ENCODE measurements at places on chromosomes 7 and 10. TPM values are rescaled to one million over a fixed set of nuclear protein-coding genes. Genes with fewer than 3 reads are reported as not detected.
A peak's percentile ranks its signal among the peaks of the same experiment; 100 is the strongest.

DNA sequence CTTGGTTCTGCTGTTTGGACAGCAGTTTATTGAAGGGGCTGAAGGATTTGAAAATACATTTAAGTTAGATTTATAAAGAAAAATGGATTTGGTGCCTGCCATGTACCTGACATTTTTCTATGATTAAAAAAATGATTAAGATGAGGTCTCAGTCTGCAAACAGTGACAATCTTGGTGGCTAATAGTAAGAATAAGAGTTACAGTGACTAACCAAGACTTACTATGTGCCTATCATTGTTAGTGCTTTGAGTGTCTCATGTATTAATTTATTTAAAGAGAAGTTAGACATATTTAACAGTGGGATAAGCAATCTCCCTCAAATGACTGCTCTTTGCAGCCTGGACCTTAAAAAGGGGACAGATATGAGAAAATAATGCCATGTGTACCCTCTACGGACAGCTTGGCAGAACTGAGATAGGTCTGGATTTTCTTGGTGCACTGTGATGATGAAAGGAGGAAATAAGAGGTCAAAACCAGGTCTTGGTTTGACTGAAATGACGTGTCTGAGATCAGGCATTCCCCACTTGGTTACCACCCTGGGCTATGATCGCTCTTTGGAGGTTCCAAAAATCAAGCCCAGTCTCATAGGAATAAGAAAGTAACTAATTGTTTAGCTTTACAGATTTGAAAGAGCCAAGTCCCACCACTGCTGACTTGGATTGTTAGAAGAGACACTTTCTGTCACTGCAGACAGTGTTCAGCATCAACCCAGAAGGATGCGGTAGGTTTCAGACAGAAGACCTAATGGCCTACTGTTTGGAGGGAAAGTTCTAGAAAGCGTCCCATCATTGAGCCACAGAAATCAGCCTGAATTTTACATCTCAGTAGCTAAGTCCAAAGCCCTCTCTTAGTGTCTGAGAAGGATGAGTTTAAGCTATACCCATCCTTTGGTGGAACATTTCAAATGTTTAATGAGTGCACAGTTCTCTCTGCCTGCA is 2.1 kb downstream of the CASP7 start:
- no peak for DNase-seq

GRCh38 chr10:64409349-64409748 is 888.1 kb downstream of the REEP3 start:
- DNase-seq, result no peak

DNA sequence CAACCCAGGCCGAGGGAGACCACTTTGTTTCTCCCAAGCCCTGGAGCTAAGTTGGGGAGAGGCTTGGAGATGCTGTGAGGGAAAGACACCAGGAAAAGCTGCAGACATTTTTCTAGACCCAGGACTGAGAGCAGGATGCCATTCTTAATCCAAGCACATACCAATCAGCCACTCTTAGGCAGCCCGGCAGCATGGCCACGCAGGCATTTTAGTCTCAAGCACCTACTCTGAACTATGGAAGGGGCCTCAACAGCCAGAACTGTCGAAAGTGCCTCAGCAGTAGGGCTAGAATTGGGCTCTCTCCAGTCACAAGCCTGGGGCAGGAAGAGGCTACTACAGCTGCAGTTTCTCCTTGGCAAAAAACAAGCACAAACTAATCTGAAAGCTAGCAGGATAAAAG is 57.8 kb downstream of the GCC1 start:
- no peak for DNase-seq

DNA sequence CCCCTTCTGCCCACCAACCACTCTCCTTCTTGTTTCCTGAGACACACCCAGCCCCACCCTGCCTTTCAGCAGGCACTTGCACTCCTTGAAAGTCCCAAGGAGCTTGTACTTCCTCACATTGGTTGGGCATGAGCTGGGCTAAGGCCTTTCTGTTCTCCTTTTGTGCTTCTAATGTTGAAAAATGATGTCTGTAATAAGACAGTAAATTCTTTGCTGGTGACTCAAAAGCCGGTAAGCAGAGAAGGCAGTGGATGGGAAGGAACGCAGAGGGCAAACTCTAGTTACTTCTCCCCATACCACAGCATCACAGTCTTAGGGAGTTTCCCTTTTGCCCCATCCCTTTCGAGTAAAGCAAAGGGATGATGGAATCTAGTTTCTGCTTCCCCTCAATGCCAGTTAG is 185.6 kb downstream of the PLXNA4 start:
- no peak for DNase-seq

- no peak for DNase-seq
Observed at GRCh38 chr7:79528421-79528820, 75.0 kb upstream of the MAGI2 start.

- DNase-seq, result no peak
Observed at GRCh38 chr7:105693576-105693975, 112.3 kb upstream of the EFCAB10 start.

DNA sequence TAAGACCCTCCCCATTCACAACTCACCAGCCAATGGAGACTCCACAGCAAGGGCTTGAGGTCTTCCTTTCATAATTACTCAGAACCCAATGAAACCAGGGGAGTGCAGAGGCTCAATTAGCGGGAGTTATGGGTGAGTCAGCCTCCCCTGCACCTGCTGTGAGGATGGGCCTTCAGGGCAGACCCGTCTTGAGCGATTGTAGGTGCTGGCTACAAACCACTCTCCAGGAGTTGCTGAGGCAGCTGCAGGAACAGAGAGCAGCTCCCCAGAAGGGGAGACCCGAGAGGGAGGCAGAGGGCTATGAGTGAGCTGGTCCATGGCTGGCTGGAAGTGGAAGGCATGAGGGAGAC is 58.5 kb upstream of the SORCS3 start:
- DNase-seq, result no peak

GRCh38 chr10:80421707-80422536 is 13.6 kb downstream of the PRXL2A start:
- DNase-seq, result no peak

DNA sequence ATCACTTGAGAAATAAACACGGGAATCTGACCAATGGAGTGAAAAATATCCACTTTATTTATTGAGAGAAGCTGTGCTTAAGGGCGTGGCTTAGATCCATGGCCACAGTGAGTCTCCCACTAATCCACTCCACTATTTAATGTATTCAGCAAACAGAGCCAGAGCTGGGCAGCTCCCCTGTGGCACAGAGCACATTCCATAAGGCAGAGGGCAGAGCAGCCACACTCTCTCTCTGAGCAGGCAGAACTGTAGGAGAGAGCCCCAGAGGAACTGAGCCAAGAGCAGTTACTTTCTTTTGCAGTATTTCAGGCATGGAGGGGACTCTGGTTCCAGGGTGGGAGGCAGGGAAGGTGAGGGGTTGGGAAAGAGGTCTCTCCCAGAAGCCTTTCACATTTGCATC is 106.0 kb downstream of the GALNT17 start:
- DNase-seq, result no peak

DNA sequence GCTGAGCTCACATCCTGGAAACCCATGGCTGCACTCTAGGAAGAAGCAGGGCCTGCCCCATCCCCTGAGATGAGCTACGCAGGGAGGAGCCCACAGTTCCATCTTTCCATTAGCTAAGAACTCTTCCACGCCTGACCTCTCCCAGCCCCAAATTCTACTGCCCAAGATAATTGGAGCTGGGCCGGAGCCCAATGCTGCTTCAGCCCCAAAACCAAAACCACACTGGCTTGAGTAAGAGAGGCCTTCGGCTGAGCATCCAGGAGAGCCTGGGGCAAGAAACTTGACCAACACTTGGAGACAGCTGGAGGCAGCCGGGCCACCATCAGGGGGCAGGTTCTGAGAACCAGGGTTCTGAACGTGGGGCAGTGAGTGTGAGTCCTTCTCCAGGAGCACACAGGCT is 116.1 kb upstream of the ZMIZ1 start:
- DNase-seq, result no peak

GRCh38 chr7:1639532-1640175 is 30.4 kb upstream of the ELFN1 start:
- DNase-seq, result no peak

DNA sequence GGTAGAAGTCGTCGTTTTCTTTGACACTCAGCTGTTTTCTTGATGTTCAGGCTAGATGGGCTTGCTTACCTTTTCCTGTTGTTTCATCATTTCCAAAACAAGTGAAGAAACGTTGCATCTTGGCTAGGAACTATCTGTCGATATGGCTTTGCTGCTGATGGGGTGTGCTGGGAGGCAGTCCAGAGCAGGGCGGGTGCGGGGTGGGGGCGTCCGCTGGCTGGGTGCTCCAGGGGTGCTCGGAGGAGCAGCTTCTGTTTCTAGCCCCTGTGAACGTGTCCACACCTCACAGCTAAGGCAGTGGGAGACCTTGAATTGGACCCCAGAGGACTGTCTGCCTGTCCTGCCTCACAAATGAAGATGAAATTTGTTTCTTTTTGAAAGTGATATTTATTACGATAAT is 7.6 kb upstream of the SUN1 start:
- DNase-seq, result no peak

GRCh38 chr10:70549962-70550458 is 52.5 kb downstream of the PRF1 start:
- DNase-seq, result peak; percentile 69

DNA sequence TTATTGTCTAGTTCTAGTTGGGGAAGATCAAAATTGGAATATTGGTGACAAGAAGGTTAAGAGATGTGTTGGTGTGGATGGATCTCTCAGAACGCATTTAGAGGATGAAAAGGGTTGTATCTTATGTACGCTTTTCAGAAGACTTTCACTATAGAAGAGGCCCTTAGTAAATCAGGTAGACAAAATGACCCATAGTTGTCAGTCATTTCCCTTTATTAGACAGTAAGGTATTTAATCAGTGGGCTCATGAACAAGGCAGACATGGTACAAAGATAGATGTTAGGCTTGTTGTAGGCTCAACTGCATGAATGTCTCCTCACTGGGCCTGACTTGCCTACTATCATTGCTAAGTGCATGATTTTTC is 359.2 kb downstream of the PHF14 start:
- DNase-seq, result no peak

- peak; percentile 87 for DNase-seq
Observed at GRCh38 chr10:133009218-133009950, 67.0 kb upstream of the CFAP46 start.

- no peak for DNase-seq
Observed at GRCh38 chr10:69048103-69048502, 39.8 kb upstream of the SRGN start.

- DNase-seq, result no peak
Observed at GRCh38 chr7:17952387-17952786, 12.1 kb upstream of the SNX13 start.

ZNF365 gene
- not detected for total RNA-seq

NKX2-3 gene
- 7.9 TPM for total RNA-seq

TBC1D12 gene
- 18.0 TPM for total RNA-seq

PRPS1L1 gene
- total RNA-seq, result not detected

ZNF117 gene
- 4.8 TPM for total RNA-seq

AEBP1 gene
- 21.4 TPM for total RNA-seq

All from colonic mucosa (tissue), 4 donors.